Thoracic aorta (tissue), 2 donors: ENCODE measurements at places on chromosomes 11 and 22. TPM values are rescaled to one million over a fixed set of nuclear protein-coding genes. Genes with fewer than 3 reads are reported as not detected.

The THY1 gene
- total RNA-seq: 15.4 TPM

The SNX15 gene
- total RNA-seq: 20.7 TPM

The PAX6 gene
- 0.68 TPM for total RNA-seq

- peak within 1 kb of the TSS; percentile 86 for H3K4me3 ChIP-seq
- H3K4me1 ChIP-seq: peaks cover 8% of the 10 kb centered on the region
- peak within 1 kb of the TSS; percentile 71 for H3K27ac ChIP-seq
- H3K27me3 ChIP-seq: no peaks in the 10 kb centered on the region
Observed at GRCh38 chr22:38681582-38682335, at the start of gene TOMM22. Gene TOMM22 (plus strand): TSS chr22:38681957. CDS start chr22:38681979, 22 bp downstream.

- H3K4me1 ChIP-seq: no peaks in the 10 kb centered on the region
- H3K27me3 ChIP-seq: no peaks in the 10 kb centered on the region
- no peak overlapping the region for H3K4me3 ChIP-seq
- no peak overlapping the region for H3K27ac ChIP-seq
Observed at GRCh38 chr11:76149713-76150112, 56.6 kb downstream of the WNT11 start.
